ENCODE measurements at places on chromosomes 3 and 15. TPM values are rescaled to one million over a fixed set of nuclear protein-coding genes. Genes with fewer than 3 reads are reported as not detected.

DNA sequence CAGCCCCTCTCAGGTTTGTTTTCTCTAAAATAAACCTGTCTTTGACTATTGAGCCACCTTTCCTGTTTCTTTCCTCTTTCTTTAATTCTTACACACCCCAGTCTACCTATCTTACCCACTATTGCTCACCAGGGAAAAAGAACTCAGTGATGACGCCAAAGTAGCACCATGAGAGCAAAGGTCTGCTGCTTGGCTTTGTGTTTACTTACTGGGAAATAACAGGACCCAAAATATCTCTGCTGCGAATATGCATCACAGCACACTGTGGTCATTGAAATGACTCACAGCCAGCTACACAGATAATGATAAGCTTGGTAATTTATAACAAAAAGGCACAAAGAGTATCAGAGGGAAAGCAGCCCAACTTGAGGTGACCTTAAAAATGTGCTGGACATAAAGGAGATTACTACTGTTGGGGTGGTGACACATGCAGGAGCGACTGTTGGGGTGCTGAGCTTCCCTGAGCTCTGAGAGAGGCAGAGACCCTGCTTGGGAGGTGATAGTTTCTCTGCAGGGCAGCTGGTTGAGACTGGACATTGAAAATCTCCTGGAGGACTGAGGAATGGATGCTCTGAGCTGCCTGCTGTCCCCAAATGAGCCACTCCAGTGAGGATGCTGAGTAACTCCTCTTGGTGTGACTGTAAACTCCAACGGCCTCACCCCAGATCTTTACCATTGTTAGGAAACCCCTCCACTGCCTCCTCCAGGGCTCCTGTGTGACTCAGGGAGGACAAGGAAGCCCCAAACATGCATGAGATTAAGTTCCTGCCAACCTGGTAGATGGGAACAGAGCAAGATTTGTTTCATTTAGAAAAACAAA lies 14.5 kb downstream of the EFCAB12 start:
- no peaks in the 10 kb centered on the region for H3K36me3 ChIP-seq
- no peak for DNase-seq
- no peaks in the 10 kb centered on the region for H3K4me1 ChIP-seq
- H3K27ac ChIP-seq, result no peak overlapping the region
- no peaks in the 10 kb centered on the region for H3K27me3 ChIP-seq

GRCh38 chr3:71055257-71056001 lies 528.1 kb downstream of the FOXP1 start:
- no peak overlapping the region for H3K4me3 ChIP-seq
- no peak overlapping the region for H3K27ac ChIP-seq
- DNase-seq, result no peak

DNA sequence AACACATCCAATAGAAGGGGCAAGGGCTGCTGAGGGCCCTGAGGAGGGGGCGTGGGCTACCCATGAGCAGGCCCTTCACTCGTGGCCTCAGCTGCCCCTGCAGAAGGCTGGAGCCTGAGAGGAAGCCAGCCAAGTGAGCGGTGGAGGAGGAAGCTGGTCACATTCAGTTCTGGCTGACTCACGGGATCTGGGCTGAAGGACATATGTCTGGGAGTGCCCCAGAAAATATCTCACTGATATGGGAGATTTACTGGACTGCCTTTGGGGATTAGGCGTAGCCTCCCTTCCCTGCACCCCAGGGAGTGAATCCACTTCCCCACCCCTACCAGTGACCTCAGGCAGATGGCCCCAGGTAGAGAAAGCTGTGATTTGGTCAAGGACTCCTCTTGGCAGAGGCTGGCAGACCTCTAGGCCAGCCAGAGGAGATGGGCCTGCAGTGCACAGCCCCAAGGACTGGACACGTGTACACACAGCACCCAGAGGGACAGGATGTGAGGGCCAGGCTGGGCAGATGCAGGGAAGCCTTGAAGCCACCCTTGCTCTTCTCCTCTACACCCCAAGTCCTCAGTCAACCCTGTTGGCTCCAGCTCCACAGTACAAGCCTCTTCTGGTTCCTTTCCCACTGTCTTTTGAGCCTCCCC lies 14.2 kb upstream of the ANKDD1A start:
- H3K36me3 ChIP-seq, result peaks cover 8% of the 10 kb centered on the region
- H3K4me1 ChIP-seq, result peaks cover 41% of the 10 kb centered on the region
- no peaks in the 10 kb centered on the region for H3K27me3 ChIP-seq
- no peak overlapping the region for H3K4me3 ChIP-seq
- no peak for DNase-seq

DNA sequence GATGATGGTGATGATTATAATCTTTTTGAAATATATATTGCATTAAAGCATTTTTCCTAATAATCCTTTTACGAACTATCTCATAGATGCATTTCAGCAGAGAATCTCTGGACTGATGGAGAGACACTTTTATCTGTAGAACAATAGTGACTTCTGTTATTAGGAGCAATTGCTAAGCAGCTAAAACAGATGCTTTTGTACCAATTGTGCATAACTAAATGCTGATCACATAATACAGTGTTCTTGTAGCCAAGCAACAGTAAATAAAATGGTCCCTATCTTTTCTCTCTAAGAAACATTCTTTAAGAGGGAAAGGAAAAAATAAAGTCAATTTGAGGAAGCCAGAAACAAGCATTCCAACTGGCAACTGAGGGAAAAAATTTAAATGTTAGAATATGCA lies 405.8 kb upstream of the GOLIM4 start:
- no peaks in the 10 kb centered on the region for H3K27me3 ChIP-seq
- no peaks in the 10 kb centered on the region for H3K36me3 ChIP-seq
- no peak overlapping the region for H3K4me3 ChIP-seq
- H3K27ac ChIP-seq, result no peak overlapping the region

GRCh38 chr15:38743147-38743546 lies 178.5 kb upstream of the RASGRP1 start:
- no peak for DNase-seq
- H3K36me3 ChIP-seq, result no peaks in the 10 kb centered on the region
- no peaks in the 10 kb centered on the region for H3K4me1 ChIP-seq
- peaks cover 6% of the 10 kb centered on the region for H3K27me3 ChIP-seq

DNA sequence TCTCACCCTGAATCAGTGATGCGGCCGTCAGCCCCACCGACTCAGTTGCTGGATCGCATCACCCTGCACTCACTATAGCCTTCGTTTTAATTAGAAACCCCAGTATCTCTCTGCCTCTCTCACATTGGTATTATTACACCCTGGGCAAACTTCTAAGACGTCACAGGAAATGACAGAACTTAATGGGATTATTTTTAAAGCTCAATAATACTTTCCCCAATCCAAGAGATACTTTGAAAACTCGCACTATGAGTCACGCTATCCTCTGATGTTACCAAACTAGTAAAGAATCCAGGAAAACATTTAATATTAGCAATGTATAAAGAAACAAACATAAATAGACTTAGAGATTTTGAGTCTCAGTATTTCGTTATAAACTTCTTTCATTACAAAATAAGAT lies 36.6 kb downstream of the RUBCN start:
- no peaks in the 10 kb centered on the region for H3K4me1 ChIP-seq
- H3K27ac ChIP-seq, result no peak overlapping the region
- DNase-seq, result no peak
- H3K27me3 ChIP-seq, result no peaks in the 10 kb centered on the region
- H3K4me3 ChIP-seq, result no peak overlapping the region

DNA sequence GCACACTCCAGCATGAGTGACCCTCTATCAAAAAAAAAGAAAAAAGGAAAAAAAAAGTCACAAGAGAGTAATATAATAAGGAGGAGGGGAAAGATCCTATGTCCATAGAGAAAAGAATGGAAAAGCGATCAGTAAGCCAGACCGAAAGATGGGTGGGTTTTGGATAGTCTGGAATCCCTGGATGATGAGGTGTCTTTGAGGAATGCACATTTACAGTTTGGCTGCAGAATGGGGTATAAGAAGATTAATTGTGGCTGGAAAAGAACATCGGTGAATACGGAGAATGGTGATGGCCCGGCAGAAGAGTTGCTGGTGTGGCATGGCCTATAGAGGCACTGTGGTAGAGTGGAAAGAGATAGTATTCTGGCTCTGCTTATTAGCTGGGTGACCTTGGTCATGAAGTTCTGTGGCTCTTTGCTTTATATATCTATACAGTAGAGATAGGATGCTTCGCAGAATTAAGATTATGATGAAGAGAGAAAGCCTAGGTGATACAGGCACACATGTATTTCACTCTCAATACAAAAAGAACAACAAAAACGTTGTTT lies 187.9 kb downstream of the AKAP13 start:
- no peaks in the 10 kb centered on the region for H3K27me3 ChIP-seq
- peaks cover 32% of the 10 kb centered on the region for H3K4me1 ChIP-seq
- DNase-seq, result no peak
- H3K4me3 ChIP-seq, result no peak overlapping the region

DNA sequence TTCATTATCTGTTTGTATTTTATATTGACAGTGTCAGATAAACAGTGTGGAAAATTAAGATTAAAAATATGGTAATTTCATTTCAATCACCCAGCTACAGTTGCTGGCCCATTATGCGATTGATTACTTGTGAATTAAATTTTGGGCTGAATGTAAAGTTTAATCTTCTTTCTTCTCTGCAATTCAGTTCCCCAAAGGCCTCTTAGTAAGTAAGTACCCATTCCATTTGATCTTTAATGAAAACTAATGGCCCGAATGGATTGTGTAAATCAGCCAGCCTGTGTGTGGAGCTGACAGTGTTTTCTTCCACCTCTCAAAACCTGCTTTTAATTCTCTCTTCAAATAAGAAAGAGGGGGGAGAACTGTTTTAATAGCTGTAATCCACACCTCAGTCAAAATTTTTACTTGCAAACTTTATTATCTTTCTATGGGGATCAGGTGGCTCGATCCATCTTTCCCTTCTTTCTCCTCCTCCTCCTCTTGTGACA lies 307.1 kb downstream of the IL20RB start:
- no peaks in the 10 kb centered on the region for H3K27me3 ChIP-seq
- H3K4me1 ChIP-seq, result no peaks in the 10 kb centered on the region
- DNase-seq, result no peak
- no peak overlapping the region for H3K27ac ChIP-seq
- H3K36me3 ChIP-seq, result no peaks in the 10 kb centered on the region

The LINGO1 gene
- total RNA-seq, result not detected

The MORC1 gene
- not detected for total RNA-seq

The SLC28A2 gene
- total RNA-seq, result not detected

Data from activated CD8-positive, alpha-beta T cell treated with anti-CD3 and anti-CD28 coated beads for 36 hours (primary cell).